ENCODE measurements at places on chromosomes 7 and 10. TPM values are rescaled to one million over a fixed set of nuclear protein-coding genes. Genes with fewer than 3 reads are reported as not detected.

DNA sequence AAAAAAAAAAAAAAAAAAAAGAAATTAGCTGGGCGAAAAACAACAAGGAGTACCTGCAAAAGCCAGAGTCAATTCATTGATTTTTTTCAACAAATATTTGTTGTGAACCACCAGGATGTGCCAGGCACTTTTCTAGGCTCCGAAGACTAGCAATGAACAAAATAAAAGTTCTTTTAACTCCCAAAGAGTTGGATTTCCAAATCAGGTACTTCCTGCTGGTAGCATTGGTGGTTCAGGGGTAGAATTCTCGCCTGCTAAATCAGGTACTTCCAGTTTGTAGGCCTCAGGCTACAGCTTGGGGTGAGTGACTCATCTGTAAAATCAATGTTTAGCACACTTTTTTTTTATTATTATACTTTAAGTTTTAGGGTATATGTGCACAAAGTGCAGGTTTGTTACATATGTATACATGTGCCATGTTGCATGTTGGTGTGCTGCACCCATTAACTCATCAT lies 10.9 kb downstream of the PPA1 start:
- peak overlapping the region; percentile 28 for H3K27ac ChIP-seq

DNA sequence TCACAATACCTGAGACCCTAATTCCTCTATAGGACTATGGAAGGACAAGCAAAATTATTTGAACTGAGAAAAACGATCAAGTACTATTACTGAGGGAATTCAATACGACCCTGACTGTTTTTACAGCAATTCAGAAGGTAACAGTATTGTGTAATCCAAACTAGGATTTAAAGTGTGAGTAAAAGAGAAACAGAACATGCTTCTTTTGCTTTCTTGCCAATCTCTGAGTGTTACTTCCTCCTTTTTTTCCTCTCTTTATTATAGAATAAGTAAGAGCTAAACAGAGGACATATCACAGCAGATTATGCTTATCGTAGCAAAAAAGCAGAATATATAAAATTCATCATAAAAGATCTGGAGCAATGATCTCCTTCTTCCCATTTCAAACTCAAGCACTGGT lies 292.1 kb downstream of the THSD7A start:
- no peak for DNase-seq
- no peaks in the 10 kb centered on the region for H3K36me3 ChIP-seq
- no peaks in the 10 kb centered on the region for H3K4me1 ChIP-seq
- H3K4me3 ChIP-seq = no peak overlapping the region
- no peak overlapping the region for H3K27ac ChIP-seq

DNA sequence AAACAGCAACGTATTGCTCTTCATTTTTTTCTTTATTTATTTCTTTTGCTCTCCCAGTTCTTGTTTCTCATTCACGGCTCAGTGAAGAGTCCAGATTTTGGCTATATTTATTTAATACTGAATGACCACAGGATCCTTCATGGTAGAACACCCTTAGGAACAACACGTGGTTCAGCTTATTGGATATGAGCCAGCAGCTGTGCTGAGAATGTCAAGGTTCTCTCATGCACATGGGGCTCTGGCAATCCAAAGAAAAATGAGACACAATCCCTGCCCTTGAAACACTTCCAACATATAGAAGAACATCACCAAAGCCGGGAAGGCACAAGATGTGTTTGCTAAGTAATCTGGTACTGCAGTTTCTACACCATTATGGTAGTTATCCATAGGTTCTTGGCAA lies 852.9 kb downstream of the SORCS1 start:
- no peaks in the 10 kb centered on the region for H3K27me3 ChIP-seq
- H3K27ac ChIP-seq = no peak overlapping the region
- H3K36me3 ChIP-seq = no peaks in the 10 kb centered on the region
- DNase-seq = no peak
- H3K4me3 ChIP-seq = no peak overlapping the region
- H3K4me1 ChIP-seq = no peaks in the 10 kb centered on the region

DNA sequence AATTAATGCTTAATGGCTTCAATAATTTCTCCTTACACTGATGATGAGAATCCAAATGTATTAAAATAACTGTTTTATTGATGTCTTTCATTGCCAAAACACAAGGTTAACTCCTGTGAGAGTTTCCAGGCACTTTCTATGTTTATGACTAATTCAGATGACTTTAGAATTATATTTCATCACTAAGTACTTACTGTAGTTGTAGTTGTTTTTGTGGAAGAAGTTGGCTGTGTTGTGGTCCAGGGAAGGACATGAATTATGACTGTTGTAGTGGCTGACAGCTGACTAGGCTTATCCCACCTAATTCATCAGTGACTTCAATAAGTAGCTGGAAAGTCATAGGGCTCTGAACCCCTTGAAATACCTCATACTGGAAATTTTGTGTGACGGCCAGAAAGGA lies 254.8 kb downstream of the HGF start:
- peaks cover 3% of the 10 kb centered on the region for H3K27me3 ChIP-seq
- H3K27ac ChIP-seq = no peak overlapping the region
- no peaks in the 10 kb centered on the region for H3K4me1 ChIP-seq
- DNase-seq = no peak
- no peaks in the 10 kb centered on the region for H3K36me3 ChIP-seq
- H3K4me3 ChIP-seq = no peak overlapping the region

DNA sequence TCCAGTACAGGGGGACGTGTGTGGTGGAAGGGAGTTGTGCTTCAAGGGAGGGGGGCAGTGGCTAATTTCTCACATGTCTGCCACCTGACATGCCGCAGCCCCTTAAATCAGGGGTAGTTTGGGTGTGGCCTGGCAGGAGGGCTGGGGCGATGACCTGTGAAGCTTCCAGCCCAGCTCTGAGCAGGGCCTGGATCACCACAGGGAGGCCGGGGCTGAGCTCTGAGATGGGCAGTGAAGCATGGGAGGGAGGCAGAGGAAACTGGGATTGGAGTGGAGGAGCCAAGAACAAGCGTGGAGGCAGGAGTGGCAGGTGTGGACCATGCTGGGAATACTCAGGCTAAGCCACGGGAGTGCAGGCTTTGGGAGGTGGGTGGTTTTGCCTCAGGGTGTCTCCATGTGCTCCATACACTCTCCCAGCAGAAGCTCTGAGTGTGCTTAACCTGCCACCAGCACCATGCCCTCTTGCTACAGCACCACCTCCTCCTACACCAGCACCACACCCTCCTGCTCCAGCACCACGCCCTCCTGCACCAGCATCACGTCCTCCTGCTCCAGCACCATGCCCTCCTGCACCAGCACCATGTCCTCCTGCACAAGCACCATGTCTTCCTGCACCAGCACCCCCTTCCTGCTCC lies 99.3 kb upstream of the SHH start:
- no peak for DNase-seq
- no peaks in the 10 kb centered on the region for H3K27me3 ChIP-seq
- H3K4me3 ChIP-seq = no peak overlapping the region
- no peaks in the 10 kb centered on the region for H3K36me3 ChIP-seq
- peaks cover 11% of the 10 kb centered on the region for H3K4me1 ChIP-seq
- H3K27ac ChIP-seq = no peak overlapping the region

DNA sequence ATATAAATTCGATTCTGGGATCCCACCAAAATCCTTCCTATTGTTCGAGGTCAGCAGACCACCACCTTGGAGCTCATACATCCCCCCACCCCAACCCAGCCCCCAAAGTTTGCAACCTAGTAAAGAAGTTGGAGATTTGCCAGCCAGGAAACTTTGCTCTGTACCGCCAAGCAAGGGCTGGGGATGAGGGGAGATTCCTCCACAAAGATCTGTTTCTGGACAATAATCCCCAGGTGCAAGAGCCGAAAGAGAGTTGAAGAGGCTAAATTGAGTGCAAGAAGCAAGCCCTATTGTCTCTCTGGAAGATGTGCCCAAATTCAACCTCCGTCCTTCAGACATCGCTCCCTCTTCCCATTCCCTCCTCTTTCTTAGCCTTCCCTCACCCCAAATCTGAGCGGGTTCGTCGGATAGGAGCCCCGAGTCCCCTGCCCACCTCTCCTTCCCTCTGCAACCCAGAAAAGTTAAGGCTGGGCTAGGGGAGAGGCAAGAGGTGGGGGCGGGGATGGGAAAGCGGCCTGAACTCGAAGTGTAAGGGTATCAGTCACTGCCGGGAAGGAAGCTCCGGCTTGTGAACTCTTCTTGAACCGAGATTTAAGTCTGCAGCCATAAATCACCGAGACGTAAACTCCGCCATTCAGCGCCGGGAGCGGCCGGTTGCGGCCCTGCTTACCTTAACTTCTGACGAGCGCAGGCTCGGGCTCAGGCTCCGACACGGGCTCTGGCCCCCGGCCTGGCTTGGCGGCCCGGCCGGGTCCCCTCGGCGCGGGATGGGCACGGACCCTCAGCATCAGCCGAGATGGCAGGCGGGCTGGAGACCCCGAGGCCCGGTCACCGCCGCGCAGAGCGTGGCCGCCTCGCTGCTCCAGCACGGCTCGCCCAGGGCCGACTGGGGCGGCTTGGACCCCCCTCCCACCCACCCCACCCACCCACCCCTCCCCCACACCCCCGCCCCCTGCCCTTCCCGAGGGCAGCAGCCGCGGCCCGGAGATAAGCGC lies 10.8 kb upstream of the HOXA2 start:
- peaks cover 12% of the 10 kb centered on the region for H3K4me1 ChIP-seq
- H3K36me3 ChIP-seq = no peaks in the 10 kb centered on the region
- H3K27me3 ChIP-seq = peaks cover 26% of the 10 kb centered on the region
- H3K27ac ChIP-seq = peak overlapping the region; percentile 62

TMEM270 gene
- not detected for total RNA-seq

ZPBP gene
- not detected for total RNA-seq

RBP3 gene
- not detected for total RNA-seq

SEMA3C gene
- 3.0 TPM for total RNA-seq

MMD2 gene
- total RNA-seq = not detected

INTS1 gene
- 66.3 TPM for total RNA-seq

OR6B1 gene
- not detected for total RNA-seq

Measured in body of pancreas (tissue), 4 donors.